ENCODE measurements at places on chromosomes 6 and 20.
A peak's percentile ranks its signal among the peaks of the same experiment; 100 is the strongest.

GRCh38 chr6:2478200-2478599, 232.8 kb upstream of the GMDS start:
- DNase-seq: no peak

DNA sequence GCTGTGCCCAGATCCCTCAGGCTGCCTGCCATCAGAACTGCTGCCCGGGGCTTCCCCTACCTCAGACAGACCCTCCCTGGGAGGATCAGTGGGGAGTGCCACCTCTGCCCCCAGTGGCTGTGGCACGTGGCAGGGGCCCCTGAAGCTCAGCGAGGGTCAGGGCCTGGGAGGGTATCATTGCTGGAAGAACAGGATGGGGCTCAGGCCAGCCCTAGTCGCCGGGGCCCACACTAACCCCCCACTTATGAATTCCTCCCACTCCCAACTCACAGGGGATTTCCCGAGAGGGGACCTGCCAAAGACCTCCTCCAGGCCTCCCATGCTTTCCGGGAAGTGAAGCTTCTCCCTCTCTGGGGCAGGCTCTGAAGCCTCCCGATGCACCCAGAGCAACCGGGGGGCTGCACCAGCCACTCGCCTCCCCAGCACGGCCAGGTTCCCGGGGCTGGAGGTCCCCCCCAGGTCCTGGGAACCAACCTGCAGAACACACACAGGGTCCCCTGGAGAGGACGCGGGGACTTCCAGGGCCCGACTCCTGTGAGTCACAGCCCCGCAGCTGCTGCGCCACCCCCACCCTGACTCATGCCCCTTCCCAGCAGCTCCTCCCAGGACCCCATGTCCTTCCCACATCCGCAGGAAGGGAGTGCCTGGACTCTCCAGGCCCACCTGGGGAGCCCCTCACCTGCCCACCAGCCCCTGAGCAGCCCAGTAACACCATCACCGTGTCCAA, 2.5 kb downstream of the TNFRSF6B start:
- no peak for DNase-seq

DNA sequence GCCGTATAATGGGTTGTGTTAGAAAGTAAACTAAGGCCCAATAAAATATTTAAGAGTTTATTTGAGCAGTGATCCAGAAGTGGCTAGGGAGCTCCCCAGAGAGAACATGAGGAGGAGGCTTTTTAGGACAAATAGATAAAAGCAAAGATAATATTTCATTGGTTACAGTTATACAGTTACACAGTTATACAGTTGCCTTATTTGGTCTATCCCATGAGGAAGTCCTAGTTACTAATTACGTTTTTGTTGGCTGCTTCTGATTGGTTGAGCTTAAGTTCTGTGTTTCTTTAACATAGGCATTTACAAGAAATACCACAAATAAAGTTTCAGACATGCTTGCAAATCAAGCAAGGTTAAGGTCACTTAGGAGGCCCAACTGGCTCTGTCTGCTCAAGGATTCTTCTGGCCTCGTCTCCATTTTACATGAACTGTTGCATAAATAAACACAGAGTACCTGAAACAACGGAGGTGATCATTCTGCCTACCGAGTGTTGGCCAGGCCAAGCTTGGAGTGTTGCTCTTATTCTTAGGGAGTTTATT, 7.0 kb downstream of the UBD start:
- peak; percentile 77 for DNase-seq

GRCh38 chr6:159939591-159940016, 29.3 kb upstream of the IGF2R start:
- DNase-seq: no peak

- DNase-seq: no peak
Measured at GRCh38 chr20:10951216-10951615, 277.4 kb upstream of the JAG1 start.

GRCh38 chr6:62285612-62286469, at the start of gene KHDRBS2:
Gene KHDRBS2 (minus strand): TSS chr6:62286225.
- DNase-seq: no peak

- DNase-seq: no peak
Measured at GRCh38 chr6:95686272-95686671, 108.9 kb downstream of the MANEA start.

DNA sequence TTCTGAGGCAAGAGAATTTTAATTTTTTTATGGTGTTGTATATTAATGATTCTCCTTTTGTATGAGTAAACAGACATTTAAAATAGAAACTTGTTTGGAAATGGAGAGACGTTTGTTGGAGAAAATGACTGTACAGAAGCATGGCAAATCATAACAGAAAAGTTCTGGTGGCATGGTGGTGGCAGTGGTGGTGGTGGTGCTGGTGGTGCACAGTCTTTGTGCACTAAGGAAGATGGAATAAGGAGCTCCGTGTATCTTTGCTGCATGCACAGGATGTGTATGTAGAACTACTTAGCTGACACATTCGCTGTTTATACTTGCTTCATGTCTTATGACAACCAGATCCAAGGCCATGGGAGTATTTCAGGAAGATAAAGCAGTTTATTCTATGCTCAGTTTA, 294.9 kb downstream of the UTRN start:
- no peak for DNase-seq

GRCh38 chr6:108944707-108945680, 96.8 kb downstream of the ARMC2 start:
- no peak for DNase-seq

DNA sequence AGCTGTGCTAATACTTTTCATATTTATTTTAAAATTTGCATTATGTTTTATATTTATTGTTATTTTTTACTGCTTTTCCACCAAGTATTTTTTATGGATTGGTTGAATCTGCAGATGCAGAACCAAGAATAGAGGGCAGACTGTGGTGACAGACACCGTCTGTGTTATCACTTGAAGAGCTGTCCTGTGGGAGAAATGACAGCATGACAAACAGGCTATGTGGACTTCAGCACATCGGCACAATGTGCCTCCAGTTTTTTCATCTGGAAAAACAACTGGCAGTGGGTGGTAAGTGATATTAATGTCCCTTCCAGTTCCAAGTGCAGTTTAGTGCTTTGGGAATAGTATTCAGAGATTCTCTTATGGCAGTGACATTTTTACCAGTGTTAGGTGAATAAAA, 492.9 kb downstream of the PRKN start:
- DNase-seq: no peak

DNA sequence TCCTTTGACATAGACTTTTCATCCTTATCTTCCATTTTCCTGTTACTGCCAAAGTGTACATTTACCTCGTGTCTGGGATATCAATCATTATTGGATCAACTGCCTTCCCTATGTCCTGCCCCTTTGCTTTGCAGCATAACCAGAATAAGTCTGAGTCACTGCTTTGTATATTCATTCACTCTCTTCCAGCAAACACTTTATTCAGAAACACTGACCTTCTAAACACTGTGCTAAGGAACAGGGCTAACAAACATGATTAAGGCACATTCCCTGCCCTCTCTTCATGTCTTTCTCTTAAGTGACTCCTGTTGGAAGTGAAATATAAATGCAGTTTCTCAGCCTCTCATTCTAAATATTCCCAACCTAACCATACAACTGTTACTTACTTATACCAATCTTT, 66.9 kb downstream of the COL19A1 start:
- no peak for DNase-seq

DNA sequence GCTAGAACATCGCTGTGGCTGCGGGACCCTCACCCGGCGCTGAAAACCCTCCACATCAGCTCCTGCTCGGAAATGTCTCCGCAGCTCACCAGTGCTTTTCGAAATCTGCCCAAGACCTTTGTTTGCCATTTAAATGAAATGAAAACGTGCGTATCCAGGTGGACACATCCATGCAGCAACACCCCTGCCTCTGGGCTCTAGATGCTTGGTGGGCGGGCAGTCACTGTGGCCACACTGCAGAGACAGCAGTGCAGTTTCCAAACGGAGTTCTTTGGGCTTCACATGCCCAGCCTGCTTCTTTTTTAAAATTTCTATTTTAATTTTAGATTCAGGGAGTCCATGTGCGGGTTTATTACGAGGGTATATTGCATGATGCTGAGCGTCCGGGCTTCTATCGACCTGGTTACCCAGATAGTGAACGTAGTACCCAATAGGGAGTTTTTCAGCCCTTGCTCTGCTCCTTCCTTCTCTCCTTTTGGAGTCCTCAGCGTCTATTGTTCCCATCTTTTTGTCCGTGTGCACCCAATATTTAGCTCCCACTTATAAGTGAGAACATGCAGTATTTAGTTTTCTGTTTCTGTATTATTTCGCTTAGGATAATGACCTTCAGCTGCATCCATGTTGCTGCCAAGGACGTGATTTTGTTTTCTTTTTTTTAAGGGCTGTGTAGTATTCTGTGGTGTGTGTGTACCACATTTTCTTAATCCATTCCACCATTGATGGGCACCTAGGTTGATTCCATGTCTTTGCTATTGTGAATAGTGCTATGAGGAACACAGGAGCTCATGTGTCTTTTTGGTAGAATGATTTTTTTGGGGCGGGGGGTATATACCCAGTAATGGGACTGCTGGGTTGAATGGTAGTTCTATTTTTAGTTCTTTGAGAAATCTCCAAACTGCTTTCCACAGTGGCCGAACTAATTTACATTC, 4.8 kb upstream of the TUBB2B start:
- no peak for DNase-seq

DNA sequence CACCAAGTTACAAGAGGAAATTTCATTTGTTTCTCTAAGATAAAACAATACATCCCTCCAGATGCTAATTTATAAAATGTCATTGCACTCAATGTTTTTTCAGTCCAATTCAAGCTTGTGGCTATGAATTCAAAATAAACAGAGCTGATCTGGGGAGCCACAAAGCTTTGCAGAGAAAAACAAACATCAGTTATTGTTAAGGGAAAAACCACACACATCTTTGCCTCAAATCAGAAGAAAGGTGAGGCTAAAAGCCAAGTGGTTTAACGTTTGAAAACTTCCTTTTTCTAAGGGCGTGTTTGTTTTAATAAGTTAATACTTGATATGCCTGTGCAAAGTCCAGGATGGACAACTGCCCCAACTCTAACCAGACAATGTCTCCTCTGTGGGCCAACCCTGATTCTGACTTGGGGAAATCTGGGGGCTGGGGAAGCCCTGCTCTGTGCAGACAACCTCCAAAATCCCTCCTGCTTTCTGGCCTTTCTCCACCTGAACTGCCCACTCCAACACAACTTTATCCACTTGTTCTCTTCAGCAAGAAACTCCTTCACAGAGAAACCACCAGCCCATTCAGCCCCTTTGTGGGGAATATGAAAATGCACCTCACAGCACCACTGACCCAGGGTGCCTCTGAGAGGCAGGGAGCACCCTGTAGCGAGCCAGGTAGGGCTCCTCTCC, 44.6 kb upstream of the NT5E start:
- peak; percentile 61 for DNase-seq

GRCh38 chr6:139439349-139439748, 64.9 kb upstream of the CITED2 start:
- no peak for DNase-seq

- DNase-seq: no peak
Measured at GRCh38 chr6:43101497-43101896, 25.4 kb downstream of the PTK7 start.

DNA sequence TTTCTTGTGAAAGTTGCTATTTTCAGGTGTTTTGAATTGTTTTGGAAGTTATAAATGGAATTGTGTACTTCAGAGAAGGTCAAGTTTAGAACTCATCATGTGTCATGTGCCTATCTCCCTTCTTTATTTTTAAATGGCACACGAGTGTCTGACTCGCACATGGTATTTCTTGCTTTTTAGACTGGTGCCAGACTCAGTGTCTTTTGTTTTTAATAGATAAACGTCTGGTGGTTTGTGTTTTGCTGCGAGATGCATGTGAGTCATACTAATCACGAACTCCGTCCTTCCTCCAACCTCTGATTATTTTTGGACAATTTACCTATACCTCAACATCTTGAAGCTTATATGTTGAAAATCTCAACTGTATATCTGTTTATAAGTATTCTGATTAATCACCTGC, 292.1 kb downstream of the CDKAL1 start:
- no peak for DNase-seq

DNA sequence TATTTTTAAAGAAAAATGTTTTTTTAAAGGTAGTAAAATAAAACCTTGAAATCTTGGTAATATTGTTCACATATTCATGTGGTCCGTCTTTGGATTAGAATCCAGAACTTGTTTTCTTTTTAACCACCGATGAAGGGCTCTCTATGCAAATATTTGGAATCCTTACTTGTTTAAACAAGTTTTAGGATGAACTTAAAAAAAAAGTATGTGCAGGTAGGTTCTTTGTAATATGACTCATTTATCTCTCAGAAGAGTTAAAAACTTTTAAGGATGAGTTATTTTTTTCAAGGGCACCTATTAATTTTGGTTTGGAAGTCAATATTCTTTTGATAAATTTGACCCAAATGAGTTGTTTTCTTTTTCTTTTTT, 8.9 kb downstream of the DSP start:
- DNase-seq: no peak

DNA sequence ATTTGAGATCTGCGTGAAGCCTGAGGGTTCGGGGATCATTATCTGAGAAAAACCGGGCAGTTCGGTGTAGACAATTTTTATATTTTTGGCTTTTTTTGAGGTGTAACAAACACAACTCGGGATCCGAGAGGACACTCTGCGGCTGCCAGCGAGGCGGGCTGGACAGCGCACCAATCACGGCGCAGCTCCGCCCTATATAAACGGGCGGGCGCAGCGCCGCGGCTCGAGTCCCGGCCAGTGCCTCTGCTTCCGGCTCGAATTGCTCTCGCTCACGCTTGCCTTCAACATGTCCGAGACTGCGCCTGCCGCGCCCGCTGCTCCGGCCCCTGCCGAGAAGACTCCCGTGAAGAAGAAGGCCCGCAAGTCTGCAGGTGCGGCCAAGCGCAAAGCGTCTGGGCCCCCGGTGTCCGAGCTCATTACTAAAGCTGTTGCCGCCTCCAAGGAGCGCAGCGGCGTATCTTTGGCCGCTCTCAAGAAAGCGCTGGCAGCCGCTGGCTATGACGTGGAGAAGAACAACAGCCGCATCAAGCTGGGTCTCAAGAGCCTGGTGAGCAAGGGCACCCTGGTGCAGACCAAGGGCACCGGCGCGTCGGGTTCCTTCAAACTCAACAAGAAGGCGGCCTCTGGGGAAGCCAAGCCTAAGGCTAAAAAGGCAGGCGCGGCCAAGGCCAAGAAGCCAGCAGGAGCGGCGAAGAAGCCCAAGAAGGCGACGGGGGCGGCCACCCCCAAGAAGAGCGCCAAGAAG, 69.0 kb downstream of the HFE start:
- peak; percentile 87 for DNase-seq

GRCh38 chr6:36757206-36757605, 59.6 kb downstream of the RAB44 start:
- DNase-seq: peak; percentile 58

GRCh38 chr6:11206576-11206975, 25.9 kb downstream of the NEDD9 start:
- DNase-seq: no peak

- DNase-seq: no peak
Measured at GRCh38 chr6:90294989-90295853, 1.4 kb downstream of the BACH2 start.

- no peak for DNase-seq
Measured at GRCh38 chr20:17910828-17911294, 57.7 kb downstream of the SNX5 start.

GRCh38 chr6:18609715-18610114, 222.6 kb downstream of the RNF144B start:
- no peak for DNase-seq

DNA sequence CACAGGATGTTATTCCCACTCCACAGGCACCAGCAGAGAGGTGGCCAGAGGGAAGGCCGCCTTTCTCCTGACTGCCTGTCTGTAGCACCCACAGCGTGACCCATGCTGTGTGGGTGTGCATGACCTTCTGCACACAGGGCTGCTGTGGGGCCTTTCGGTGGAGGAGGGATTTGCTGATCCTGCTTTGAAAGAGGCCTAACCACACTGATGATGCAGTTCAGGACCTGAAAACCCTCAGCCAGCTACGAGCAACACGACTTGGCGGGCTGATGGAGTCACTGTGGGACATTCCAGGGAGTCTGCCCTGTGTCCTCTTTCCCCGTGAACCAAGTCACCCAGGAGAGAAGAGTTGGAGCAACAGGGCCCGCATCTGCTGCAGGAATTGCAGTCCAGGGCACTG, 49.1 kb downstream of the SYTL3 start:
- no peak for DNase-seq
